EL (cell line): ENCODE measurements at places on chromosomes 7 and 10.

DNA sequence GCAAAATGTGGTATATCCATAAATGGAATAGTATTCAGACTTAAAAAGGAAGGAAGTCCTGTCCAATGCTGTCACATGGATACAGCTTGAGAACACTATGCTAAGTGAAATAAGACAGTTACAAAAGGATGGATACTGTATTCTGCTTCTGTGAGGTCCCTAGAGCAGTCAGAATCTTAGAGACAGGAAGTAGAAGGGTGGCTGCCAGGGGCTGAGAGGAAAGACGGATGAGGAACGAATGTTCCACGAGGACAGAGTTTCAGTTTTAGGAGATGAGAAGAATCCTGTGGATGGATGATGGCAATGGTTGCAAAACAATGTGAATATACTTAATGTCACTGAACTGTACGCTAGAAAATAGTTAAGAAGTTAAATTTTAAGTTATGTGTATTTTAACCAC is 3.8 kb downstream of the PRKCQ start:
- DNase-seq: no peak

GRCh38 chr10:28375399-28376354 is 72.8 kb upstream of the MPP7 start:
- peak; percentile 53 for DNase-seq

GRCh38 chr10:17648243-17649035 is 4.5 kb downstream of the STAM start:
- no peak for DNase-seq

DNA sequence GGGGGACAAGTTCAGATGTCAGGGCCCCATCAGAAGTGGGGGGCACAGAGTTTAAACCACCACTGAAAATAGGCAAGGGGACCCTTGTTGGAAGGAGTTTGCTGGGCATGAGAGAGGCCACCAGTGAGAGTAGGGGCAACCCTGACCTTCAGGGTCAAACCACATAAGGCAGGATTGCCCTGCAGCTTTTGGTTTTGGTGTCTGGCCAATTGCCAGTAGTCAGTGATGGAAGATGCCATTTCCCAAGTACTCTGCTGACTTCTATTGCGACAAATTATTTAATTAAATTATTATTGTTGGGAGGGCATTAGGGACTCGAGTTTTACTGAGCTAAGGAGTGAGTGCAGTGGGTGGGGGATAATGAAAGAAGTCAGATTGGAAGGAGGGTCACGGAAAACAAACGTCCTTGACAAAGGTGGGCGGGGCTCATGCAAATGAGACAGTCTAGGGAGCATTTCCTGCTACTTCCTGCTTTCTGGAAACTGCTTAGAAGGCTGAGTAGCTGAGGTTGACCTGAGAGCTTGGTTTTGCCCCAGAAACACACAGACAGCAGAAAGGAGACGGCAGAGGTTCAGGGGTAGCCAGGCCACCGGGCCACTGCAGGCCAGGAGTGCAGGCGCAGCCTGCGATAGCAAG is 74.2 kb upstream of the ANLN start:
- DNase-seq: no peak

GRCh38 chr10:21092683-21093524 is 195.8 kb upstream of the NEBL start:
- no peak for DNase-seq

- DNase-seq: no peak
Observed at GRCh38 chr7:96316949-96317348, 4.9 kb downstream of the SLC25A13 start.

DNA sequence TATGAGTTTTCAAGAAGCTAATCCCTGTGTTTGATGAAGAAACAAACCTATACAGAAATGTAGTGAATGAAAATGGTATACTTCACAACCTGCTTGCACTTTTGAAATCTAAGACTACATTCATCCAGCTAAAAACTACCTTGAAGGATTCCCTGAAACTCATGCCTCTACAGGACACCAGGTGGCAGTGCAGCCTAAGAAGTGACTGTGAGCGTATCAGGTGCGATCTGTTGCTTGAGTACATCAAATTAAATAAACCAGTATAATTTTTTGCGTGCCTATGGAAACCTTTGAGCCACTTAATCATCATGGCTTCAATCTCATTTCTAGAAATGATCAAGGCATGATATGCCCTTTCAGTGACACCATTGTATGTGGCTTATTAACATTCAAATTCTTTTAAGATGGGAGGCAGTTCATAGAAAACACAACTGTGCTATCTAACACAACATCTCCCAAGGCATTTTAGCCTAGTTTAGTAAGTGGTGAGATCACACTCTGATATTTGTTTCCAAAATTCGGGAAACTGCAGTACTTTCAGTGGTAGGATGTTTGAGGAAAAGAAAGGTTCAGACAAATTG is 57.4 kb downstream of the PPP1R17 start:
- peak; percentile 79 for DNase-seq

- DNase-seq: no peak
Observed at GRCh38 chr7:42045961-42046360, 191.0 kb downstream of the GLI3 start.

- DNase-seq: no peak
Observed at GRCh38 chr10:116756277-116756676, 13.9 kb upstream of the HSPA12A start.

GRCh38 chr7:50475340-50475739 is 25.2 kb upstream of the FIGNL1 start:
- no peak for DNase-seq

DNA sequence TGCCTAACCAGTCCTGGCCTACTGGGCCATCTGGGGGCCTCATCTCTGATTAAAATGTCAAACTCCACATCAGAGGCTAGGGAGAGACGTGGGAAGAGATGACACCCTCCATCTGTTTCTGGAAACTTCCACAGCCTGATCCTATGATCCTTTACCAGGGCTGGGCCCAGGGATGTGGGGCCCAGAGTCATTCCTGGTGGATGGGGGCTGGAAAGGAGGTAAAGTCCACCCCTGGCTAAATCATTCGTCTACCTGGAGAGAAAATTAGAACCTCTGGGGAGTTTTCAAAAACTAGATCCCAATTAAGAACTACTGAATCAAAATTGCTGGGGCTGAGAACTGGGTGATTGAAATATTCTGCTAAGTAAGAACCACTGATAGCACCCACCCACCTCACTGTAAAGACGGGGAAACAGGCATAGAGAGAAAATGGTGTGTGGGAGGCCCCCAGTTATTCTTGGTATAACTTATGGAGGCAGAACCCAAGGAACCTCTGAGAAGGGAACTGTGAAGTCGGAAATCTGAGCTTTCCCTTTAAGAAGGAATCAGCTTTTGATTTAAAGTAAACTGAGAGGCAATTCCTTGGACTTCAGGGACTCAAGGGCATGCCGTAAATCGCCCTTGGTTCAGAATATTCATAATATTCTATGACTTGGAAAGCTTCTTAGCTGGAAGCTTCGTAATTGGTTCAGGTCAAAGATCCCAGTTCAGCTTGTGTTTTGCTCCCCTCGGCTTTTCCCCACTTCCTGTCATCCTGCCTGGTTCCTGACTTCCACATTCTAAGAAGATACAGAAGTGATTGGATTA is 53.1 kb downstream of the PRKAG2 start:
- no peak for DNase-seq

GRCh38 chr7:104960741-104961448 is 53.1 kb upstream of the KMT2E start:
- DNase-seq: no peak

- peak; percentile 24 for DNase-seq
Observed at GRCh38 chr7:48244864-48245271, 73.6 kb downstream of the ABCA13 start.

- DNase-seq: no peak
Observed at GRCh38 chr7:149772241-149772955, 990 bp downstream of the ZNF467 start.

DNA sequence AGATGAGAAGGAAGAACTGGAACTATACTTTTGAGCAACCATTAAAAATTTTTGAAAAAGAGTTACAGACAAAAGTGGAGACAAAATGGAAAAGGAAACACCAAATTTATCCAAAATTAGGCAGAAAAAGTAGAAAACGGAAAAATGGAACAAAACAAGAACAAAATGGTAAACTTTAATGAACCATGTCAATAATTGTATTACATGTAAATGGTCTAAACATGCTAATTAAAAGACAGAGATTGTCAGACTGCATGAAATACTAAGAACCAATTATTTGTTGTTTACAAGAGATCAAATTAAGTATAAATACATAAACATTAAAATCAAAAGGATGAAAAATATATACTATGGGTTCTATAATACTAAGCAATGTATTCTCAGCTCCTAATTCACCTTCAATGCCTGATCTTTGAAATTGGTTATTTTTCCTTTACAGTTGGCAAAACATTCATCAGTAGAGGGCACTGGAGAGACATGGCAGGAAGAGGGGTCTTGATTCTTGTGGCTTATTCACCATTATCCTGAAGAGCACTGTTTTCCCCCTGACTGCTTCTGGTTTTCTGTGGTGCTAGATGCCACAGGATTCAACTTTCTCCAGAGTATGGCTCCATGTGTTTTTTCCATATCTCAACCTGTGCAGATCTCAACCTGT is 124.9 kb downstream of the ELFN1 start:
- peak; percentile 16 for DNase-seq

GRCh38 chr7:64558323-64558705 is 4.6 kb downstream of the ZNF680 start:
- DNase-seq: no peak

DNA sequence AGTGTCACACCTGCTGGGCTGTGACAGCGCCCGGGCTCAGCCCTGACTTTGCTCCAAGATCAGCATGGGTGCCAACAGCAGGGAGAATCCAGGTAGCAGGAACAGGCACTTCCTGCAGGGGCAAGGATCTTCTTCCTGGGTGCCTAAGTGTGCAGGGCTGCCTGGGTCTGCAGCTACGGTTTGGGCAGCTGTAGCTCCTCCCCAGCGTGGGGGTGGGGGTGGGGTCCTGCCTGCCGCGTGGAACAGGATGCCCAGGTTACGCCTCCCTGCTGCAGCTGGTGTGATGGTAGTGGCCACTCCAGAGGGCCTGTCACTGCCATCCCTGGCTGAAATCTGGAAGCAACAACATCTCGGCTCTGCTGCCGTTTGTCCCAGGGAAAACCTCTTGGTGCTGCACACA is 269.3 kb downstream of the DNAJB6 start:
- DNase-seq: no peak

DNA sequence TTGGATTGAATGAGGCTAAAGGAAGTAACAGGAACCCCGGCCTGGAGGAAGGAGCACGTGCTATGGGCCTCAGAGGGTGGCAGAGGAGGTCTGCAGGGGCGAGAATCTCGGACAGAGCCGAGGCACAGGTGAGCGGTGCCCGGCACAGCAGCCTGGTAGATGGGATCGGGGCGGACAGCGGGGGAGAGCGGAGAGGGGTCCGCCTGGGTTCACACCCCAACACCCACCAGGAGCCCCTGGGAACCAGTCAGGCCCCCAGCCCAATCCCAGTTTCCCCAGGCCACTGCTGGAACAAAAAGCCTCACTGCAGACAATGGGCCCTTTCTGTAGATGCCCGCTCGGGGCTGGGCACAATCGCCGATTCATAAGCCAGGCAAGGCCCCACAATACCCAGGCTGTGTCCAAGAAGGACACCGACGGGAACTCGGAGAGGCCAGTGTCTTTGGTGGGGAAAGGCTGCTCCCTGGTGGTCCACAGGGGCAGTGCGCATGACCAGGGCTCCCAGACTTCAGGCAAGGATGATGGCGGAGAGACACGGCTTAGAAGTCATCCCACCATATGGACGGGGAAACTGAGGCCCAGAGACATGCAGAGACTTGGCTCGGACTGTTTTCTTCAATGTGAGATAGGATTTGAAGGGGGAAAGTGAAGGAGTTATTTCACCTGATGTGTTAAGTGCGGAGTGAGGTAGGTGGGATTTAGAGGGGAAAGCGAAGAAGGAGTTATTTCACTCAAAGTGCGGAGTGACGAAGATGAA is 106.9 kb upstream of the GPR26 start:
- peak; percentile 49 for DNase-seq

DNA sequence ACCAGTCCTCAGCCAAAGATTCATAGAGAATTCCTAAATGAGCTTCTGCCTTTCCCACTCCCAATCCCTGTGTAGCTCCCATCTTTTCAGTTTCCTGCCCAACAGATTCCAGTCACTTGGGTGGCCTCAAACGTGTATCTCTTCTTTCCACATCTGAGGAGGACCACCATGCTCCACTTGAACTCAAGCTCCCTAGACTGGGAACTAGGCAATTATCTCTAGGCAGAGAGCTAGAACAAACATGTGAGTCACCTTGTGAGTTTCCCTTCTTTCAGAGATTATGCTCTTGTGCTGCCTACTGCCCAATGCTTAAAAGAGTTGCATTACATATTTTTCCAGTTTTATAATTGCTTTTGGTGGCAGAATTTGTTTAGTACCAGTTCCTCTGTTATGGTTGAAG is 178.0 kb downstream of the MDFIC start:
- peak; percentile 54 for DNase-seq

DNA sequence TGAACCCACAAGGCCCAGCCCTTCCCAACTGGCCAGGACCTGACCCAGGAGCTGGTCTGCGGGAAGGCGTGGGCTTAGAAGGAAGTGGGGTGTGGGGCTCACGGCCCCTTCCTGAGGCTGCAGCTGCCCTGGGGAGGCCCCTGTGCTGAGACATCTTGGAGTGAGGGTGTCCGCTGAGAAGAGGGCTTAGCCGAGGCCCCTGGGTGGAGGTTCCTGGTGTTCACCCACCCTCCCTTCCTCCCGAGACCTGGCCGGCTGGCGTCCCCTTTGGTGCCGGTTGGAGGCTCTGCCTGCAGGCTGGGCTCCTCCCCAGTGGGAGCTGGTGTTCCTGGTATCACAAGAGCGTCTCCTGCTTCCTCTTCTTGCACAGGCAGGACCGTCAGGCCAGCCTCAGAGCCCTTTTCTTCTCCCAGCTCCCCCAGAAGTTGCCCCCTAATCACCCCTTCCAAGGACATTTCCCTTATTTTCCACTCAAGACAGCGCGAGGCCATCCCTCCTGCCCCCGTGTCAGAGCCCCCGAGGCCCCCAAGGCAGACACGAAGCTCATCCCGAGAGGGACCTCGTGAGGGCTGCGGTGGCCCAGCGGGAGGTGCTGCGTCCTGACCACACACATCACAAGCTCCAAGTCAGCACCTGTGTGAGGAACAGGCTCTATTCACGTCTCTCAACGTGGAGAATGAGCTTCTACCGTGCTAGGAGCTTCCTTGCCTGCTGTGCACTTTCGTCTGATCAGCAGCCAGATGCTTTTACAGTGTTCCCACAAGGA is 25.1 kb upstream of the FAM20C start:
- no peak for DNase-seq

- DNase-seq: no peak
Observed at GRCh38 chr10:61406242-61406641, 46.9 kb downstream of the TMEM26 start.

DNA sequence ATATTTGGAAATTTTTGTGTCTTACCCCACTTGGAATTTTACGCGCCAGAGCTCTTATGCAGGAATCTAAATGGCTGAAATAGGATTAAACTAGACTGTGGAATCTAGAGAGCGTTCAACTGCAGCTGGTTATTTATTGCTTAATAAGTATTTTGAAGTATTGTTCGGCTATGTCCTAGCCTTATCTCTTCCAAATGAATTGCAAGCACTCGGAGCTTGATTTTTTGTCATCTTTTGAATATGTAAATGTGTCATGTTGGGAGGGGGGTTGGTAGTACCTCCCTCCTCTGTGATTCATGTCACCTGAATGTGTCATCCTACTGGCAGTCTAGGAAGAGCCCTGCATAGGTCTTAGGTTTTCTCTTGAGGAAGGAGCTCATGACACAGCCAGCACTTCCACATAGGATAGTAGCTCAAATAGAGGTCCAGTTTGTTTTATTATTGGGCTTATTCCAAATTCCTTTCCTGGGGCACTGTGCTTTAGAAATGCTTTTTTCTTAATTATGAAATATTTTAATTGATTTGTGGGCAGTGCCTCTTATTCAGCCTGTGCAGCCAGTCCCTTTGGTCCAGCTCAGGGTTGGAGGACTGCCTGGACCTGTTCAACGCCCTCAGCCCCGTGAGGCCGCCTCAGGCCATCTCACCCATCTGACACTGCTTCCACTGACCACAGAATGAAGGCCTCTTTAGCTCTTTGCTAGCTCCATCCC is 22.5 kb upstream of the TRIL start:
- peak; percentile 32 for DNase-seq
